Inflammatory macrophage treated with lipopolysaccharide for 1 hour (primary cell): ENCODE measurements at places on chromosomes 1 and 21.

GRCh38 chr1:9280015-9280860 lies 12.5 kb upstream of the SPSB1 start:
- peak; percentile 73 for DNase-seq

- no peak for DNase-seq
These were observed 7.0 kb downstream of the FBLIM1 start for GRCh38 chr1:15765495-15766194.

DNA sequence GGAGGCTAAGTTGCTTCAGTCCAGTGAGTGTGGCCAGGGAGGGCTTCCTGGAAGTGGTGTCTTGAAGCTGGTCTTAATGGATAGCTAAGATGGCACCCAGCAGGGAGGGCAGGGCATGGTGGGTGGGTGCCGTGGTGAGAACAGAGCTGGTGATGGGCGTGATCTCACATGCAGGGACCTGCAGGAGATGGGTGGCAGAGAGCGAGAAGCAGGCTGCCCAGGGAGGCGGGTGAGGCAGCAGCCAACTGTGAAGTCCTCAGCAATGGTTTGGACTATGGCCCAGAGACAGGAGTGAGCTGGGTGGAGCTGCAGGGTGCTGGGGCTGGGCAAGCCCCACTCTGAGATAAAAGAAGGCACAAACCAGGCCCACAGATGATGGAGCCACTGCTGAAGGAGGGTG lies 50.7 kb downstream of the UMODL1 start:
- no peak for DNase-seq

- DNase-seq = no peak
These were observed 20.0 kb downstream of the ARHGEF16 start for GRCh38 chr1:3474421-3474820.

GRCh38 chr1:175857756-175858155 lies 114.4 kb upstream of the TNR start:
- DNase-seq = no peak
